ENCODE measurements at places on chromosomes 3 and 15.

GRCh38 chr15:48719668-48720067 lies 74.2 kb upstream of the FBN1 start:
- DNase-seq = no peak

DNA sequence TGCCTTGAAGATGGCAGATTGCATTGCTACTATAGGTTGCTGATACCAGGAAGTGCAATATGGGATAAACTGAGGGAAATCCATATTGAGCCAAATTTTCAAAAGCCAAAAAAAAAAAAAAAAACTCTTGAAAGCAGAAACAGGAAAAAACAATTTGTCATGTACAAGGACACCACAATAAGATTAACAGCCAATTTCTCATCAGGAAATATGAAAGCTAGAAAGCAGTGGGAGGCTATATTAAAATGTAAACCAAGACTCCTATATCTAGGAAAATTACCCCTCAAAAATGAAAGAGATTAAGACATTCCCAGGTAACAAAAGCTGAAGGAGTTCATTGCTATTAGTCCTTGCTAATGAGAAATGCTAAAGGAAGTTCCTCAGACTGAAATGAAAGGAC lies 462.8 kb upstream of the DPH6 start:
- DNase-seq = no peak

- DNase-seq = no peak
Measured at GRCh38 chr3:33664195-33664594, 53.9 kb downstream of the CLASP2 start.

DNA sequence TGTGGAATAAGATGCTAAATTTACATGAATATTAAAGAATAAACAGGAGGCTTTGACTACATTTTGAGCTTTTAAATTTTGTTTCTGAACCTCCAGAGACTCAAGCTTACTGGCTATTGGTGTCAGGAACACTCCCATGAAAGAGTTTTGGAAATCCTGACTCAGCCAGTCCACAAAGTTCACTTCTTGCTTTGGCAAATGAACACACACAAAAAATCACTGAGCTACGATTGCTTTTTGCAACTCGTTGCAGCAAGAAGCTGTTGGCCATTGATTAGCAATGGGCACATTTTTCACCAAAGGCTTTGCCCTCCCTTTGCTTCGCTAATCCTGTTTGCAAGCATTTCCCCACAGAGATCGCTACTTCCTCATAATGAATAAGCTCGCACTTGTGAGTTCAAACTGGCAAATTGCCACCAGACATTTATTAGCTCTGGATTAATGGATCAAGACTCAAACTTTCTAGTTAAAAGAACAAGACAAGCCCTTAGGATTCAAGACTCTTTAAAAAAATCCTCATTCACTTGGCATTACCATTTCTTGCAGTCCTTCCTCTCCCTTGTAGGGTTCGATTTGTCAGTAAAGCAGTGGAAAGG lies 343.2 kb upstream of the ONECUT1 start:
- DNase-seq = no peak

GRCh38 chr3:29354894-29355293 lies 74.0 kb downstream of the RBMS3 start:
- DNase-seq = no peak

- DNase-seq = no peak
Measured at GRCh38 chr3:197366301-197367044, 68.1 kb upstream of the DLG1 start.

- DNase-seq = no peak
Measured at GRCh38 chr3:185400866-185401265, 37.9 kb downstream of the MAP3K13 start.

GRCh38 chr15:70154718-70155347 lies 57.1 kb upstream of the TLE3 start:
- no peak for DNase-seq

DNA sequence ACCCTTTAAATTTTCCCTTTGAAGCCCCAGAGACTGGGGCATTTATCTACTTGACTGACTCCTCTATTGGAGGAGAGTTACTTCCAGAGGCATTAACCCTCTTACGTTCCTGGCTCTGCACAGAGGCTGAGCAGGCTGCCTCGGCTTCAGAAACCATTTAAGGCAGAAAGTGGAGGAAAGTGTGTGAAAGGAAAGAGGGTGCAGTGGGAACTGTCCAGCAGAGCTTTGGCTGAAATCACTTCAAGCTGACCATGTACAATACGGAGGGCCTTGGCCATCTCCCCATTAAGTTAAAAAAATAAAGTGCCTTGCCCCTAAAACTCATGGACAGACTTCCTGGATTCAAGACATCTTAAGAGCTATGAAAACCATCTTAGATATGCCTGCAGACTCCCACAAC lies 238.7 kb downstream of the SV2B start:
- DNase-seq = no peak

- DNase-seq = no peak
Measured at GRCh38 chr3:37173806-37174205, 576 bp downstream of the LRRFIP2 start.

GRCh38 chr15:55993111-55993803 lies at the start of gene NEDD4:
NEDD4 (minus strand) TSS chr15:55993612; CDS start chr15:55993555, 57 bp downstream.
- DNase-seq = peak; percentile 73

DNA sequence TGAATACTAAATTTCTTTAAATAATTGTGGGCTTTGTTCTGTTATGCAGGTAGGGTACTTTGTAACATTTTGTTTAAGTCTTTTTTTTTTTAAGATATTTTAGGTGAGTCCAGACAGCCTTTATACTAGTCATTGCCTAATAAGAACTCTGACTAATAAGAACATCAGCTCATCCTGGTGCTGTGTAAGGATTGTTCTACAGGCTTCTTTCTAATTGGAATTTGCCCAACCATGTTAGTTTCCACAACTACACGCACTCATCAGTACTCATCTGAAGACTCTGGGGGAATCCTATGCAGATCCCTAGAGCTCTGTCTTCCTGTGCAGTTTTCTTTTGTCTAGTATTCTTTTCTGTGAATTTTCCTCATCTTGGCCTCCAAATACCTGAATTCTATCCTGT lies 741.8 kb downstream of the IGSF11 start:
- no peak for DNase-seq

GRCh38 chr3:43152649-43153048 lies 46.8 kb upstream of the POMGNT2 start:
- no peak for DNase-seq

DNA sequence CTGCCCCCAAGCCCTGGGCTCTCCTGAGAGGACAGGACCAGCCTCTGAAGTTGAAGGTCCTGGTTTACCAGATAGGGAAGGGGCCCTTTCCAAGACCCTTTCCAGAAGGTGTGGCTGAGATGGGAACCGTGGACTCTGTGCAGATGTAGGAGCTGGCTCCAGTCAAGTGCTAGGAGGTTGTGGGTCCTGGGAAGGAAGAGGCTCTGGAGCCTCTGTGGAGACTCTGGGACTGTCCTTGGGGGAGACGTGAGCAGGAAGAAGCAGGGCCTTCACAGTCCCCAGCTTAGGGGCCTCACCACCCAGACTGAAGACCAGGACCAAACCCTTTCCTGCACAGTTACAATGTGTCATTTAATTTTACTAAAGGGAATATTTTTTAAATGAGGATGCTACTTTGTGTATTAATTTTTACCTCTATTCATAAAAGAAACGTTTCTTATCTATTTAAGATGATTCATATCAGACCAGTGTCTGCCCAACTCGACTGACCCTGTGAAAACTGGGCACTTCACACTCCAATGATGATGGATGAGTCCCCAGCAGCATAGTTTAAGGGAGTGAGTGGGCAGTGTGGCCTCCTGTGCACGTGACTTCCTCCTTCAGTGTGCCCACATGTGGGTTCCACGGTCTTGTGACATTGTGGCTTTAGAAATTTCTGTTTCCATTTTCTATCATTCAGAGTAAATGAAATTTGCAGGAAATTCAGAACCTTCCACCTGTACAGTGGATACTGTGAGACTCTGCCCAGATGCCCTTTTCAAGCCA lies 10.9 kb downstream of the CCR5AS start:
- no peak for DNase-seq

DNA sequence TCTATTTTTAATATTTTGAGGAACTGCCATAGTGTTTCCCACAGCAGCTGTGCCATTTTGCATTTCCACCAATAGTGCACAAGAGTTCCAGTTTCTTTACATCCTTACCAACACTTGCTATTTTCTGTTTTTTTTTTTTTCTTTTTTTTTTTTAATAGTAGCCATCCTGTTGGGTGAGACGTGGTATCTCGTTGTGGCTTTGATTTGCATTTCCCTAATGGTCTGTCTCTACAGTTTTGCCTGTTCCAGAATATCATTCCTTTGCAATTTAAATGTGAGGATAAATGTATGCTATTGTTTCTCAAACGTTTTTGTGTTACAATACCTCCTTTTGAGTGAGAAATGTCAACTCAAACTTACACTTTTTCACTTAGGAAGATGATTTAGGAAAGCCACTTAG lies 22.4 kb downstream of the RCN2 start:
- DNase-seq = no peak

- no peak for DNase-seq
Measured at GRCh38 chr3:13287833-13288232, 132.3 kb downstream of the NUP210 start.

DNA sequence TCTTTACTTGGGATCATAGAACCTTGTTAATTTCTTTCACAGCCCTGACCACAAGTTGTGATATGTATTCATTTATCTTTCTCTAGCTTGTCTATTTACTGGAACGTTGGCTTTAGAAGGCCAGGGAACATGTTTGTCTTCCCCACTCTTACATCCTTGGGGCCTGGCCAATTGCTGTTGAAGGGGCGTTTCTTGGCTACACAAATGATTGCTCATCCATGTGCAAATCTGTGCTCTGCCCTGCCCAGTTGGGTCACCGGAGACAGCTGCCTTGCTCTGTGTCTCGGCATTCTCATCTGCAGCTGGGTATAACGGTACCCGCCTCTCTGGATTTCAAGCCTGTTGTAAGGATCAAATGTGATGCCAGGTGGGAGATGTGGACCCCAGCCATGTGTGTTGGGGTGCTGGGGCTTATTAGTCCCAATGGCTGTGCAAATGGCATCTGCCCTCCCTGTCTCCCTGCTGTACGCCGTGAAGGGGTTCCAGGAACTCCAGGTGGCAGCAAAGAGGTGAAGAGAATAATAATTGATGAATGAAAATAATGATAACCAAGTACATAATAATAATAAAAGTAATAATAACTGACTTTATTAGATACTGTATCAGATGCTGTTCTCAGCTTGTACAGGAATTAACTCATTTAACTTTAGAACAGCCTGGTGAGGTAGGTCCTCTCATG lies 24.0 kb upstream of the TLE3 start:
- no peak for DNase-seq

DNA sequence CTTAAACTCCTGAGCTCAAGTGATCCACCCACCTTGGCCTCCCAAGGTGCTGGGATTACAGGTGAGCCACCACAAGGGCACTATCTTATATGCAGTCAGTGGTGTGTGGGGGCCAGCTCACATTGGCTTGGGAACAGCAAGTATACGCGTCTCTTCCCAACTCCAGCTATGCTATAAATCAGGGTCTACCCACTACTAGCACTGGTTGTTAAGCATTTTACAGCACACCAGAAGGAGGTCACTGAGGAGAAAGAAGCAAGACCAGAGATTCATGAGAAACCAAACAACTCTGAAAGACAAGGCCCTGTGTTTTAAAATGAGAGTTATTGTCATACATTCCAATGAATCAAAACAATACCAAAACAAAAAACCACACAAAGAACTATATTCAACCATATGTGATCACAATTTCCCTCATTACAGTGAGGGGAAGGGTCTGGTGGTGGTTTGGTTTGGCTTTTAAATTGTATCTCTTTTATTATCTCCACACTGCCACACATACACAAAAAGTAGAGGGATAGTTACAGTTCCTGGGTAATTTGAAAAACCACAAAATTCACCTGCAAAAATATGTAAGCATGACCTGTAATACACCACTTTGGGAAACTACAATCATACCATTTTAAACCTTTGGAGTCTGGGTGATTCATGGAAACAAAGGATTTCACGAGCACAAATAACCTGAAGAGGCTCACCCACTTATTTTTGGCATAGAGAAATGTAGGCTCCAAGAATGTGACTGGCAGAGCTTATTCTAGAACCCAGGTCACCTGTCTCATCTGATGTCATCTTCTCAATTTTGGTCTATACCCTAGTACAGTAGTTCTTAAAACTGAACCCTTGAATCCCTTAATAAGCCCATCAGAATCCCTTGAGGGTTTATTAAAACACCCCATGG lies 5.2 kb downstream of the MAGI1 start:
- DNase-seq = no peak

All from T-helper 17 cell (primary cell).